ENCODE measurements at places on chromosomes 11 and 22. TPM values are rescaled to one million over a fixed set of nuclear protein-coding genes. Genes with fewer than 3 reads are reported as not detected.

The SPDYC gene
- total RNA-seq = not detected

DNA sequence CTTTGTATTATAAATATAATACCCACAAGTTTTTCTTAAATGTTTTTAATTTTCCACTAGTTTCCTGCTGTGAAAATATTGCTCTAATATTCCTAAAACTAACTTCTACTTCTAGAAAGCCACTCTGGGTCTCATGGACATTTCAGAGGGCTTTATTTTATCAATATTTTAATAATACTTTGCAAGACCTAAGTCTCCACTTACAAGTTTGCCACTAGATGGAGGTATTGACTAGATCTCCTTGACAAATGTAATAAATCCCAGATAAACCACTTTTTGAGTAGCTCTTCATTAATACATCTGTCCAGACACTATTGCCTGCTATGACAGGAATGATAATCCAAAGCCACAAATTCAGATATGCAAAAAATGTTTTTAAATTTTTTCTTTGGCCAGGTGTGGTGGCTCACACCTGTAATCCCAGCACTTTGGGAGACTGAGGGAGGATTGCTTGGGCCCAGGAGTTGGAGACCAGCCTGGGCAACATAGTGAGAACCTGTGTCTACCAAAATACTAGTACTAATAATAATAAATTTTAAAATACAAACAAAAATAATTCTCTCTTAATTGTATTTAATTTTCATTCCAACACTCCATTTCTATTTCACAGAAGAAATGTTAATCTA, 3.5 kb upstream of the ACAT1 start:
- no peak overlapping the region for H3K27ac ChIP-seq
- no peaks in the 10 kb centered on the region for H3K36me3 ChIP-seq
- DNase-seq = no peak
- no peaks in the 10 kb centered on the region for H3K27me3 ChIP-seq

The BATF2 gene
- total RNA-seq = 0.24 TPM

GRCh38 chr22:38106814-38107578, 3.5 kb downstream of the BAIAP2L2 start:
- no peaks in the 10 kb centered on the region for H3K4me1 ChIP-seq
- no peak for DNase-seq
- H3K27ac ChIP-seq = no peak overlapping the region
- H3K36me3 ChIP-seq = no peaks in the 10 kb centered on the region
- no peaks in the 10 kb centered on the region for H3K27me3 ChIP-seq

The IGF2 gene
- total RNA-seq = not detected

DNA sequence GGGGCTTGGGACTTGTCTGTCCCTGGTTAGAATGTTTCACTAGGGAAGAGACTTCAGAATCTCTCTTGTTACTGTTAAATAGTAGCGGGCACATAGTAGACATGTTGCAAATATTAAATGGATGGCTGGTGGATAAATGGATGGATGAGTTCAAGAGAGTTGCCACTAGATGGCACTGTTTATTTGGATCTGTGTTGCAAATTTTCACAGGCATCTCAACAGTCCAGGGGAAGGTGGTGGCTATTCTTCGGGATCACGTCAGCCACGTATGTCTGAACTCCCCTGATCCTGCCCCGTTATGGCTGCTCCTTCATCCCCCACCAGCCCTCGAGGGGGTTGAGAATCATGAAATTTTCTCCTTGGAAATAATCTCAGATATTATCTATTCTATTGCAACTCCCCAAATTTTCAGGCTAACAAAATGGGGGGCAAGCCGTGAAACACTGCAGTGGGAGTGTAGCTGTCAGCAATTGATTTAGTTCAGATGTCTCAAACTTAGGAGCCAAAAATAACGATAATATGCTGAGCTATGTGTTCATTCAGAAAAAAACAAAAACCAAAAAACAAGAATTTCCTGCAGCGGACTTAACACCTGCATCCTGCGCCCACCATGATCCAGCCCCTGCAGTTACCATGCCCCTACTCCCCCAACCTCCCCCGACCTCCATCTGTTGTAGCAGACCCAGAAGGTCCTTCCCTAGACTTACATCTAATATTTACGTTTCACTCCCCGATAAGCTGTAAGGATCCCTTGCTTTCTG, 29.1 kb upstream of the BIRC3 start:
- no peaks in the 10 kb centered on the region for H3K27me3 ChIP-seq
- no peaks in the 10 kb centered on the region for H3K36me3 ChIP-seq
- DNase-seq = no peak
- H3K4me1 ChIP-seq = peaks cover 37% of the 10 kb centered on the region

DNA sequence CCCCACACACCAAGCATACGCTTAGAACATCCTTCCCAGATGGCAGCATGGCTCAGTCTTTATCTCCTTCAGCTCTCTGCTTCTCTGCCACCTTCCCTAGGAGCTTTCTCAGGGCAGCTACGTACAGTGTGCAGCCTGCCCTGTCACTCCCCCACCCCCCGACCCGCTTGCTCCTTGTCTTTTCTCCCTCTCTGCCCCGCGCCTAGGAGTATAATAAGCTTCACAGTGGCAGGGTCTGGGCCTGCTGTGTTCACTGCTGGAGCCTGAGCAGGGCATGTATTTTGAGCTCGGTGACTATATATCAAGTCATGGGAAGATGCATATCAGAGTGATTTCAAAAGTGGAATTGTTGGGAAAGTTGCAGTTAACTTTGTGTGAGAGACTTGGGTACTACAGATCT, 55.8 kb upstream of the ADSL start:
- peaks cover 12% of the 10 kb centered on the region for H3K4me1 ChIP-seq
- DNase-seq = no peak
- no peak overlapping the region for H3K4me3 ChIP-seq
- H3K27me3 ChIP-seq = no peaks in the 10 kb centered on the region

GRCh38 chr11:7072401-7073028, 16.3 kb upstream of the RBMXL2 start:
- H3K4me1 ChIP-seq = no peaks in the 10 kb centered on the region
- DNase-seq = no peak
- peaks cover 2% of the 10 kb centered on the region for H3K27me3 ChIP-seq
- no peaks in the 10 kb centered on the region for H3K36me3 ChIP-seq
- H3K27ac ChIP-seq = no peak overlapping the region
- no peak overlapping the region for H3K4me3 ChIP-seq

The F2 gene
- total RNA-seq = not detected

GRCh38 chr11:62487738-62488551, 58.7 kb downstream of the AHNAK start:
- no peaks in the 10 kb centered on the region for H3K36me3 ChIP-seq
- no peak for DNase-seq
- H3K27me3 ChIP-seq = peaks cover 13% of the 10 kb centered on the region
- H3K4me3 ChIP-seq = no peak overlapping the region

DNA sequence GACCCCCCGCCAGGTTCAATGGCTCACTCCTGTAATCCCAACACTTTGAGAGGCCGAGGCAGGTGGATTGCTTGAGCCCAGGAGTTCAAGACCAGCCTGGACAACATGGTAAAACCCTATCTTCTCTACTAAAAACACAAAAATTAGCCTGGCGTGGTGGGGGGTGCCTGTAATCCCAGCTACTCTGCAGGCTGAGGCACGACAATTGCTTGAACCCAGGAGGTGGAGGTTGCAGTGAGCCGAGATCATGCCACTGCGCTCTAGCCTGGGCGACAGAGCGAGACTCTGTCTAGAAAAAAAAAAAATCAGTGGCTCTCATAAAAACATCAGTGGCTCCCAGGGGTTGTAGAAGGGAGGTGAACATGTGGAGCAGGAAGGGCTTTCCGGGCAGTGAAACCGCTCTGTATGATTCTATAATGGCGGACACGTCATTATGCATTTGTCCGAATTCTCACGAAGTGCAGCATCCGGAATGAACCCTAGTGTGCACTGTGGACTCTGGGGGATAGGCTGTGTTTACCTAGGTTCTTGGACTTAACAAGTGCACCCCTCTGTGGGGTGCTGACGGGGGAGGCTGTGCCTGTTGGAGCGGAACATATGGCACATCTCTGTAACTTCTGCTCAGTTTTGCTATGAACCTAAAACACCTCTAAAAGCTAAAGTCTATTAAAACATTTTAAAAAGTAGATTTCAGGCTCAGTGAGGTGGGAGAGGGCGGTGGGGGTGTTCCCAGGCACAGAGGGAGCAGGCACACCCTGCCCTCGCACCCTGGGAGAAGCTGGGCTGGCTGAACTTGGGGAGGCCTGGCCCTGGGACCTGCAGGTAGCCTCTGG, 49.1 kb upstream of the SEPTIN5 start:
- H3K27me3 ChIP-seq = peaks cover 2% of the 10 kb centered on the region
- no peak overlapping the region for H3K4me3 ChIP-seq
- DNase-seq = no peak
- H3K36me3 ChIP-seq = no peaks in the 10 kb centered on the region

- peaks cover 54% of the 10 kb centered on the region for H3K36me3 ChIP-seq
- no peaks in the 10 kb centered on the region for H3K27me3 ChIP-seq
- H3K4me3 ChIP-seq = peak overlapping the region; percentile 63
- no peak for DNase-seq
- H3K27ac ChIP-seq = peak overlapping the region; percentile 90
Observed at GRCh38 chr11:64859542-64860414, 15.3 kb upstream of the CDC42BPG start.

DNA sequence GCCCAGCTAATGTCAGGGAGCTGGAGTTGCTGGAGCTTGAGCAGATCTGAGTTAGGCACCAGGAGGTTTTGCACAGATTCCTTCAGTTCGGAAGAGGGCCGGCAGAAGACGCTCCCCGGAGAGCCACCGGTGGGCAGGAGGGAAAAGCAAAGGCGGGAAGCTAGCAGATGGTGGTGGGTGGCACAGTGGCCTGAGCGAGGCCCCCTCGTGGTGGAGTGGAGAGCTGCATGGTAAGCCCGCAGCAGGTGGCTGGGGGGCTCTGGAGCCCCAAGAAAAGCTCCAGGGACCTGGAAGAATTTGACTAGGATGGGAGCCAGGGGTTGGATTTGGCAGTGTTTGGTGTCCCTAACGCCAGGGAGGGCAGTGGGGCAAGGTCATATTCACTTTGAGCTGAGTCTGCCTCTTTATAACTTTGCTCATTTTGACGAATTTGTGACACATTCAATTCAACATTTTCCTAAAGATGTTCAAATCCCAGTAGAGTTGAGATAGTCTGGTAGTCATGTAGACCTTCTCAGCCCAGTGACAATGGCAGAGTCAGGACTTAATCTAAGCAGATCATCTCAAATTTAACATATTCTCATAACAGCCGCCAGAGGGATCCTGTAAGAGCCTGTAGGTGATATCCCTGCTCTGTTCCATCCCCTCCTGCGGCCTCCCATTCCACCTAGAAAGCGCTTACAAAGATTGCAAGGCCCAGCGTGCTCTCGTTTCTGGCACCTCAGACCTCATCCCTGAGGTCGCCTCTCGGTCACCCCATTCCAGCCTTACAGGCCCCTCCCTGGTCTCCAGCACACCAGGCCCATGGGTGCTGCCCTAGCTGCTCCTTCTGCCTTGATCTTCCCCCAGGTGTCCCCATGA, 57.9 kb downstream of the TRIM29 start:
- no peak overlapping the region for H3K27ac ChIP-seq
- peaks cover 15% of the 10 kb centered on the region for H3K27me3 ChIP-seq
- no peaks in the 10 kb centered on the region for H3K4me1 ChIP-seq
- no peak for DNase-seq
- no peaks in the 10 kb centered on the region for H3K36me3 ChIP-seq

DNA sequence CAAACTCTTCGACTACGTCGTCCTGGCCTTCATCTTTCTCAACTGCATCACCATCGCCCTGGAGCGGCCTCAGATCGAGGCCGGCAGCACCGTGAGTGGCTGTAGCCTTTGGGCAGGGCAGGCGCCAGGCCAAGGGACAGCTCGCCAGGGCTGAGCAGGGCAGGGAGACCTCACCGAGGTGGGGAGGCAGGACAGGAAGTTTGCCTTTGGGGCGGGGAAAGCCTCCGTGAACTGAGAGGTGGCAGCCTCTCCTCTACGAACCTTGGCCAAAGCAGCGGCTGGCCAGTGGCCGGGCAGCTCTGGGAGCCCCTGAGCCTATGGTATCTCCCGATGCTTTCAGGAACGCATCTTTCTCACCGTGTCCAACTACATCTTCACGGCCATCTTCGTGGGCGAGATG, 93.2 kb downstream of the CACNA1I start:
- H3K27me3 ChIP-seq = peaks cover 41% of the 10 kb centered on the region
- H3K4me3 ChIP-seq = no peak overlapping the region
- H3K4me1 ChIP-seq = peaks cover 18% of the 10 kb centered on the region
- H3K27ac ChIP-seq = no peak overlapping the region

The PICALM gene
- 118 TPM for total RNA-seq

DNA sequence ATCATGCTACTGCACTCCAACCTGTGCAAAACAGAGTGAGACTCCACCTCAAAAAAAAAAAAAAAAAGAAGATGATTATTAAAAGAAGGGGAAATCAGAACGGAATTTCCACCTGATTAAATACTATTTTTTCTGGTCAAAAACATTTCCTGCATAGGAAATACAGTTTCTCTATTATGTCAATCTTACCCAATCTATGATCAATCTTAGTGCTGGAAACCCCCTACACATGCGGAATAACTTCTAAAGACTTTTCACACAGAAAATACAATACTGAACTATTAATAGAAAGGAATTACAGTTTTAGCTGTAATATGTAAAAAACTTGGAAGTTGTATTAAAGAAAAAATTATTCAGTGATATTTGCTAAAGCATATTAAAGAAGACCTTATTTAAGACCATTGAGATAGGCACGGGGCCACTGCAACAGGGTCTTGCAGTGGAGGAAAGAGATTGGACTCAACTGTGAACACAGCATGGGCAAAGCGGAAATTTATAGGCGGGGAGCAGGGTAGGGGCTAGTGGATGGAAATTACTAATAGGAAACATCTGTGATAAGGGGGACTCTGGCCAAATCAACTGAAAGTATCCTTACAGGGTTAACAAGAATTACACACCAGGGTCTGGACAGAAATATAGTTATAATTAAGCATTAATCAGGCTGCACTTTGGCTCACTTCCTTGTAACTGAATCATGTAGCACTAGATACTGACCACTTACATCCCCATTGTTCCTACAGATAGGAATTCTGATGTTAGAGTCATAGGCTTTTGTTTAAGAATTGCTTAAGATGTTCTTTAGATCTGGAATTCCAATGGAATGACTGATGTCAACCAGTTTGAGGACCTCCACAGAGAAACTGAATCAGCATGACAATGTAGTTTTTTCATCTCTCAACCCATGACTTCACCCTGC, 411.5 kb upstream of the DDI1 start:
- peaks cover 8% of the 10 kb centered on the region for H3K4me1 ChIP-seq
- no peaks in the 10 kb centered on the region for H3K27me3 ChIP-seq
- no peak for DNase-seq
- H3K36me3 ChIP-seq = no peaks in the 10 kb centered on the region
- no peak overlapping the region for H3K27ac ChIP-seq
- H3K4me3 ChIP-seq = no peak overlapping the region

GRCh38 chr11:782264-783174, 5.2 kb upstream of the GATD1 start:
- DNase-seq = no peak
- peaks cover 5% of the 10 kb centered on the region for H3K4me1 ChIP-seq
- H3K27me3 ChIP-seq = no peaks in the 10 kb centered on the region
- no peak overlapping the region for H3K27ac ChIP-seq

The NNMT gene
- not detected for total RNA-seq

Measured in activated B cell treated with CpG ODN at 0.5 μM for 24 hours (primary cell).